ENCODE measurements at places on chromosomes 6 and 20. TPM values are rescaled to one million over a fixed set of nuclear protein-coding genes. Genes with fewer than 3 reads are reported as not detected.

- no peak for DNase-seq
Measured at GRCh38 chr6:119174879-119175817, 96.7 kb upstream of the FAM184A start.

DNA sequence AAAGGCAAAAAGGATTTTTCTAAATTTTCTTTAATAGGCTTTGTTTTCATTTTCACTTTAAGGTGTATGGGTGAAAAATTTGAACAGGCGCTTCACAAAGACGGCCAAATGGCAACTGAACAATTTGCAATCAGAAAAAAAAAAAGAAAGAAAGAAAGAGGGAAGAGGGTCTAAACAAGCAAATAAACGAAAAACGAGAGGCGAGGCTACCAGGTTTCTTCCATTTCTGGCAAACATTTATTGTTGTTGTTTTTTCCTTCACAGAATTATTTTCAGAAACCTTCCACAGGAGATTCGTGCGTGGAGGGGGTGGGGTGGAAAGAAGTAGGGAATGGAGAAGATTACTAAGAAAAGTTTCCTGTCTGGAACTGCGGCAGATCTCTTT is 24.3 kb downstream of the POM121L2 start:
- DNase-seq, result no peak

- DNase-seq, result no peak
Measured at GRCh38 chr6:68732423-68732822, 97.3 kb downstream of the ADGRB3 start.

NOL7 gene
- 88.0 TPM for total RNA-seq

GRCh38 chr20:54029176-54029575 is 41.2 kb downstream of the BCAS1 start:
- no peak for DNase-seq

- DNase-seq, result no peak
Measured at GRCh38 chr6:71395731-71396409, 107.3 kb downstream of the OGFRL1 start.

DNA sequence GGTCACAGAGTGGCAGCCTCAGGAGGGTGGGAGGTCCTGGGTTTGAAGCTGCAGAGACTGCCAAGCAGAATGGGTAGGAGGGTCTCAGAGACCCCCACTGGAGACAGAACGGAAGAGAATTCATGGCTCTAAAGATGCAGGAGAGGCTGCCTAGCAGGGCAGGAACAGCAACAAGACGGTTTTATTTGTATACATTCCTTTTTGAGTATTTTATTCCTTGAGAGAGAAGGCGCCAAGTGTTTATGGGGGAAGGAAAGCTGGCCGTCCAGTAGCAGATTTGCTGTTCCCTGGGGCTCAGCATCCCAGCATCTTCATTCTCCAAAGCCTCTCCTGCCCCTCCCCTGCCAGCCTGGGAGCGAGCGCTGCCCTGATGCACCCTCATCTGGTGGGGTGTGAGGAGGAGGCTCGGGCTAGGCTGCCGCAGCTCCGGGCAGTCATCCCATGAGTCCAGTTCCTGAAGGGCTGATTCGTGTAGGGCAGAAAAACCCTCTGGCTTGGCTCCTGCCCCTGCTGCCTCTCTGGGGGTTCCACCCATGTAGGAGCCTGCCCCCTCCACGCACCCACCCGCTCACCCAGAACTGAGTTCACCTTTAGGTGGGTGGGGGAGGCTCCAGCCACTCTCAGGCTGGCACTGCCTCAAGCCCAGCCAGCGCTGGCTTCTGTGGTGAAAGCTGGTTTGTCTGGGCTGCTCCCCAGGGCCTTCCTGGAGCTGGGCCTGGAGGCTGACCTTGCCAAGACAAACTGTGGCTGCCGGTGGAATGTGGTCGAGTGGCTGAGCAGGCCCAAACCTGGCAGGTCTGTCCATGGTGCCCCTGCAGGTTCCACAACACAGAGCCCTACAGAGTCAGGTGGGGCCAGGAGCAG is 32.4 kb downstream of the CPXM1 start:
- no peak for DNase-seq

GLYATL3 gene
- not detected for total RNA-seq

DNA sequence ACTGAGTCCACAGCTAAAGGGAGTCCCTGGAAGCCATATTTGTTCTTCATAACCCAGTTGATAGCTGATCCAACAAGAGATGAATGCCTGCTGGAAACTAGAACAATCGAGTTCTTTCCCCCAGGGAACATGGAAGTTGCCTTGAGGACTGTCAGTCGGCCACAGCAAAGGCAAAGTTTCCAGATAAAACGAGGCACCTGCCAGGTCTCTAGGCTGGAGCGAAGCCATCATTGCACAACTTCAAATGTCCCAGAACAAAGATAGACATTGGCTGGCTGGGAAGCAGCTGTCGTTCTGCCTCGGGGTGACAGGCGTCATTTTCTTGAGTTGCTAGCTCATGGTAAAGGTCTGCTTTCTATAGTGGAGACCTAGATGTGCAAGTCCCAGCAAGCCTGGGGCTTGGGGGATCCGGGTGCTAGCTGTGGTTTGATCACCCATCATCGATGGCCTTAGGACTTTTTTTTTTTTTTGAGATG is 184.4 kb upstream of the ZNF217 start:
- DNase-seq, result no peak

DNA sequence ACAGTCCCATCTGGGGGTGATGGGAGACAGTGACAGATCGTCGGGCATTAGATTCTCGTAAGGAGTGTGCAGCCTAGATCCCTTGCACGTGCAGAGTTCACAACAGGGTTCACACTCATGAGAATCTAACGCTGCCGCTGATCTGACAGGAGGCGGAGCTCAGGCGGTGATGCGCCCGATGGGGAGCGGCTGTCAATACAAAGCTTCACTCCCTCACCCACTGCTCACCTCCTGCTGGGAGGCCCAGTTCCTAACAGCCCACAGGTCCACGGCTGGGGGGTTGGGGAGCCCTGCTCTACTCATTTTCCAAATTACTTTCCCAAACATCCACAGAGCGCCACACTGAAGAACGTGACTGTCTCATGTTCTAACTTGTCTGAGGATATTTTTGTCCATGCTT is 25.3 kb downstream of the CTCFL start:
- DNase-seq, result no peak

- DNase-seq, result peak; percentile 75
Measured at GRCh38 chr20:1632178-1632577, 12.4 kb upstream of the SIRPB1 start.

GRCh38 chr6:11393713-11394627 is 143.6 kb upstream of the TMEM170B start:
- no peak for DNase-seq

DNA sequence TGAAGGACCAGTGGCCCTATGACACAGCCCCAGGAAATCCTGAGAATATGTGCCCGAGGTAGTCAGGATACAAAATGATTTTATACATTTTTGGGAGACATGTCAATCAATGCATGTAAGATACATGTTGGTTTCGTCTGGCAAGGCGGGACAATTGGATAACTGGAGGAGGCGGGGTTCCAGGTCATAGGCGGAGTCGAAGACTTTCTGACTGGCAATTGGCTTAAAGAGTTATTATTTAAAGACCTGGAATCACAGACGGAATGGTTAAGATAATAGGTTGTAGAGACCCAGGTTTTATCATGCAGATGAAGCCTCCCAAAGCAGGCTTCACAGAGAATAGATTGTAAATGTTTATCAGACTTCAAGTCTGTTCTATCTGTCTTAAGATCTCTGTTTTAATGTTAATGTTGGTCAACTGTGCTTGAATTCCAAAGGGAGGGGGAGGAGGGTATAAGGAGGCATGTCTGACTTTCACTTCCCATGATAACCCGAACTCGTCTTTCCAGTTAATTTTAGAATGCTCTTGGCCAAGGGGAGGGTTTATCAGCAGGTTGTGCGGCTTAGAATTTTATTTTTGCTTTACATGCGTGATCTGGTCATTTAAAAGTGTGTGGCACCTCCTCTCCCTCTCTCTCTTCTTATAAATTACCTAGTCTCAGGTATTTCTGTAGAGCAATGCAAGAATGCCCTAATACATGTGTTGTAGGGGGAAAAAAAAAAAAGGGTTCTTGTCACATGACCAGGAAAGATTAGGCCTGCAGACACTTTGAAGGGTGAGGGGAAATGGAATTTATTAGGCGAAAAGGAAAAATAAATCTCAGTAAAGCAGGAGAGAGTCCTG is 230.7 kb downstream of the NFATC2 start:
- DNase-seq, result no peak

- no peak for DNase-seq
Measured at GRCh38 chr20:3932277-3932676, 43.1 kb downstream of the PANK2 start.

DNA sequence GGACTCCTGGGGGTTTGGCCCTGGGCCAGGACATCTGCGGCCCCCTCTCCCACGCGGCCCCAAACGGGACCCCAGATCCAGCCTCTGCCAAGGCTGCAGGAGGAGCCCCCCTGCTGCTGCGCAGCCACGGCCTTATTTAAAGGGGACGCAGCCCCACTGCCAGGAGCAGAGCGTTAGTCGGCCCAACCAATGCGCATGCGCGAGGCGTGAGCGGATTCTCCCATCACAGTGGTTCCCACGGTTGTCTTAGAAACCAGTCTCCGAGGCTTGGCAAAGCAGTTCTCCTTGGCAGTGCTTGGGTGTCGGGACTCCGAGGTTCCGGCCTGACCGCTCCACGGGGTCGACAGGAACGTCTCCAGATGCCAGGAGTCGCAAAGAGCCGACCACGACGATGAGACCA is 288.3 kb upstream of the ZNF337 start:
- peak; percentile 46 for DNase-seq

SPATA25 gene
- 0.50 TPM for total RNA-seq

- peak; percentile 46 for DNase-seq
Measured at GRCh38 chr6:158816803-158817727, 2.1 kb downstream of the EZR start.

ZFP57 gene
- total RNA-seq, result not detected

CCDC167 gene
- 65.2 TPM for total RNA-seq

NTSR1 gene
- total RNA-seq, result not detected

KCNG1 gene
- total RNA-seq, result 1.6 TPM

GRCh38 chr20:21373436-21373835 is 23.9 kb downstream of the NKX2-4 start:
- no peak for DNase-seq

ARMH2 gene
- total RNA-seq, result not detected

DNA sequence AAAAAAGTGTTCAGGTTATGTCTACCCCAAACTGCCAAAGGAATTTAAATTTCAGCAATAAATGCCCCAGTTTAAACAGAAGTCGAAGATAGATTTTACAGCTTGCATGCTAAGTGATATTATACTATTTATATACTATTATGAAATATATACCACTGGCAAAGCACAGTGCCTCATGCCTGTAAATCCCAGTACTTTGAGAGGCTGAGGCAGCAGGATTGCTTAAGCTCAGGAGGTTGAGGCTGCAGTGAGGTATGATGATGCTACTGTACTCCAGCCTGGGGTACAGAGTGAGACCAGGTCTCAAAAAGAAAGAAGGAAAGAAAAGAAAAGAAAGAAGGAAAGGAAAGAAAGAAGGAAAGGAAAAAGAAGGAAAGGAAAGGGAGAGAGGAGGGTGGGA is 102.1 kb downstream of the MTFR2 start:
- no peak for DNase-seq

DPPA5 gene
- total RNA-seq, result not detected

PSMB1 gene
- total RNA-seq, result 247 TPM

Measured in activated CD4-positive, alpha-beta memory T cell treated with anti-CD3 and anti-CD28 coated beads for 36 hours (primary cell).